ENCODE measurements at places on chromosomes 1 and 21.

DNA sequence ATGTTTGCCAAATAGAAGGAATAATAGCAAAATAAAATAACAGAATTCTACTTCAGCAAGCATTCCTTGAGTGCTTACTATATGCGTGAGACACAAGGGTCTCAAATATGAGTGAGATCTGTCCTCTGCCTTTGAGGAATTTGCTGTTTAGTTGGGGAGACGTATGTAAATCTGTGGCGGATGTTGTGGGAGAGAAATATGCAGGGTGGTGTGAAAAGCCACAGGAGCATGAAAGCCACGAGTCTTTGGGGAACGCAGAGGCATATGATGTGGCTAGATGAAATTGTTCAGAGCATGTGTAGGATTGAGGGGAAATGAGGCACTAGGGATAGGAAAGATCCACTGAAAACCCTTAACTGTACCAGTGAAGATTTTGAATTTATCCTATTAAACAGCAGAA lies 244.4 kb downstream of the PBX1 start:
- no peak for DNase-seq

GRCh38 chr1:11143907-11144306 lies 44.2 kb upstream of the EXOSC10 start:
- no peak for DNase-seq

DNA sequence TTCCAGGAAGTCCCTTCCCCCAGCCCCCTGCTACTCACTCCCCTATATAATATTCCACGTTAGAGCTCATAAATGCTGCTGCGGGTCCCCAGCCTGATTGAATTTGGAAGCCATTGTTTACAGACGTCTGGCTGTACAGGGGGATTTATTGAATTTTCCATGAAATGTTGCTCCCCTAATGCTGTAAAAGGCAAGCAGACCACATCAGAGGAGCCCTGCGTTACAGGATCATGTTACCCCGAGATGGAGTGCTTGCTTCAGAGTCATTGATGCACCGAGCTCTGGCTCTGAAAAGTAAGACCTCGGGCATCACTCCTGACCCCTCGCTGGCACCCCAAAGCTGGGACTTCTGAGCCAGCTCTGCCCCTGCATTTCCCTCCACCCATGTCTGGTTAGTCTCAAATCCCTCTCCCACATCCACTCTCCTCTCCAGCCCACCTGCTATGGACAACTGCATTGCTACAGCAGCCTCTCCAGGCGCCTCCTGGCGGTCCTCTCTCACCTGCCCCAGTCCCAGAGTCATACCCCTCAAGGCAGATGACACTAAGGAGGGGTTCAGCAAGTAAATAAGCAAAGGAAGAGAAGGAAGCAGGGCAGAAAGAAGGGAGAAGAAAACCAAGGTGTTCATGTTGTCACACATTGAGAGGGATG lies 127.8 kb downstream of the TMEM53 start:
- no peak for DNase-seq

- no peak for DNase-seq
Measured at GRCh38 chr1:84297546-84298244, 3.8 kb upstream of the SAMD13 start.

- no peak for DNase-seq
Measured at GRCh38 chr1:188188317-188188716, 1359.6 kb downstream of the PLA2G4A start.

- no peak for DNase-seq
Measured at GRCh38 chr21:34574601-34575529, 40.0 kb downstream of the RCAN1 start.

DNA sequence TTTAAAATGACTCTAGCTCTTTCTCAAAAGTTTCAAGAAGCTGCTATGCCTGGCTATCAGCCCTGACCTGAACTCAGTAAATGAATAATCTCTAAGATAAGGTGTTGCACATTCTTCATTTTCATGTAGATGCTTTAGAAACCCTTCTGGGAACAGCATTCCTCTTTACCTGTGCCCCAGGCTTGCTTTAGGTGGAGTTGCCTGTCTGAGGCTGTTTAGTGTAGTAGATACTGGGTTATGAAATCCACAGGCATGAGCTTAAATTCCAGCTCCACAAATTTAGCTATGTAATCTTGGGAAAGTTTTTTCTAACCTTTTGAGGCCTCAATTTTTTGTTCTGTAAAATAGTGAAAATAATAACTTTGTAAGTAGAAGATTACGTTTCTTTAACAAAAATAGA lies 41.6 kb downstream of the ATP6V1G3 start:
- DNase-seq: no peak

DNA sequence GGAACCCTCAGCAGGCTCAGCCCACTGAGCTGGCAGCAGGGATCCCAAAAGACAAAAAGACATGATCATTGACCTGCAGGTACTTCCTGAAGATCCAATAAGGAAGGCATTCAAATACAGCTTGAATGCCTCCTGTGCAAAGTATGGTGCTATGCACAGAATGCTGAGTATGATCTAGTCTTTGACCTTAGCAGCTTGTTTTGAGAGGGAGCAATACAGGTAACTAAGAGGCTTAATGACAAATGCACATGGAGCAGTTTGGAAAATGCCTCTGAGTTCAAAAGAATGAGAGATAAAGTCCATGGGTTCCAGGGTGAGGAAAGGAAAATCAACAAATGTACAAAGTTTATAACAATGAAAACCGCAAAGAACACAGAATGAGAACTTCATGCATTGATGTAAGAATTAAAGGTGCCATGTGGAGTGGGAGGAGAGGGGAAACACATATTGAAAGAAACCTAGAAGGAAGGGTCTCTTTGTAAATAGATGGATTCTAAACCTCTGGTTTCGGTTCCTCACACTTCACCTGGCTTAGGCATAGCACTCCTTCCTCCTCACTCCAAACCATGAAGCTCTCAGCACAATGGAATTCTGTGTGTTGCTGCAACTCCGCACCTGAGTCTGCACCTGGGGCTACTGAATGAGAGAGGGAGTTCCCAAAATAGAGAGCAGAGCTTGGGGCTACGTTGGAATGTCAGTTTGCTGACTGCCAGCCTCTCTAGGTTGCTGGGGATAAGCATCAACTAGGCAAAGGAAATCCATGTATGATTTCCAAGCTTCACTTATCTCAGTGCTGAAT lies 77.6 kb downstream of the PLXNA2 start:
- DNase-seq: no peak

GRCh38 chr1:214341932-214342331 lies 61.0 kb downstream of the SMYD2 start:
- no peak for DNase-seq

DNA sequence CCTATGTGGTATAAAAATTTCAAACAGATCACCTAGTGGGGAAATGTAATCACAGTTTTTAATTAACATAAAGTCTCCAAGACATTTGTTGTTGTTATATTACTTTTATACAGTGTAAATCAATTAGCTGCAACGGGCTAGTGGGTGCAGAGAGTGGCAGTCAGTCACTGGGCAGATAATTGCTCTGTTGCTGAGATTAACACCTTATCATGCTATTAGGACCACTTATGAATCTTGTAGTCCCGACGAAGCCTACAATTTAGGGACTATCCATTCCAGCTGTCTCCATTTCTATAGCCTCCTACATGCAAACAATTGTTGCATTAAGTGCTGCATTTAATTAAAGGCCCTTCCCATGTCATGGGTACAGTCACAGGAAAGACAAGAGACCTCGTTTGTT lies 158.9 kb upstream of the PROX1 start:
- no peak for DNase-seq

DNA sequence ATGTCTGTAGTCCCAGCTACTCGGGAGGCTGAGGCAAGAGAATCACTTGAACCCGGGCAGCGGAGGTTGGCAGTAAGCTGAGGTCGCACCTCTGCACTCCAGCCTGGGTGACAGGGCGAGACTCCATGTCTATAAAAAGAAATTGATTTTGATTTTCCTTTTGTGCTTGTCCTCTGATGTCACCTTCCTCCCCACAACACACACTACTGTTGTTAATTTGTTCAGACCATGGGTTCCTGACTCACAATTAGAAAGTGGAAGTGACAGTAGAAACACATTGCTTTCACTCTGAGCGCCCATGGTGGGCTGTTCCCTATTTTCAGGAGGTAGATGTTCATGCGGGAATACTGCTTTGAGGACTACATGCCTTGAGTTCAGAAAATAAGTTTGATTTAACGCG lies 165.5 kb upstream of the KCNJ6 start:
- peak; percentile 74 for DNase-seq

- peak; percentile 49 for DNase-seq
Measured at GRCh38 chr1:206923009-206923960, 1.5 kb upstream of the FCMR start.

DNA sequence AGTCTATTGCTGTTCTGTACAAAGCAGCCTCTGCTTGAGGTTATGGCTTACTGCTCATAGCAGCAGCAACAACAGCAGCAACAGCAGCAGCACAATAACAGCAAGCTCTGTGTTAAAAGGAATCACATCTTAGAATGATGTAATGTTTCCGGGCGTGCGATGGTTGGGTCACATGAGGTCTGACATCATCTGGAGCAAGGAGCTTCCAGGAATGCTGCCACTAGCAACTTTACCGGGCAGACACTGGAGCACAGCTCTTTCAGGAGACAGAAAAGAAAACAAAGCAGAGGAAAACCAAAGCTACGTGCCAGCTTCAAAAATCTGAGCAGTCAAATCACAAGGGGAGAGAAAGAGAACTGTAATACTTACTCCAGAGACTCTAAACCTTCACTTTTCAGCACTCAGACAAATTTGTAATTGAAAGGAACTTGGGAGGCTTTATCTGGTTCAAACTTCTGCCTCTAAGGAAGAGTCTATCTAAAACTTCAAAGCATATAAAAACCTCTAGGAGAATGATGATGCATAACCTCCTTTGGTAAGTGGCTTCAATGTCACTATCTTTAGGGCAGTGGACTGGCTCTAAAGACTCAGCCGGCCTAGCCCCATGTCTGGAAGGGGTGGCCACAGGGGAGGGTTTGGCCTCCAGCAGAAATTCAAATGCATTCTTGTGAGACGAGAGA lies 28.3 kb upstream of the RAB3GAP2 start:
- peak; percentile 65 for DNase-seq

GRCh38 chr1:114219172-114219868 lies 65.7 kb upstream of the SYT6 start:
- DNase-seq: no peak

GRCh38 chr1:62362061-62362917 lies 43.1 kb upstream of the KANK4 start:
- DNase-seq: no peak

GRCh38 chr1:202213361-202214088 lies 19.9 kb downstream of the LGR6 start:
- no peak for DNase-seq

DNA sequence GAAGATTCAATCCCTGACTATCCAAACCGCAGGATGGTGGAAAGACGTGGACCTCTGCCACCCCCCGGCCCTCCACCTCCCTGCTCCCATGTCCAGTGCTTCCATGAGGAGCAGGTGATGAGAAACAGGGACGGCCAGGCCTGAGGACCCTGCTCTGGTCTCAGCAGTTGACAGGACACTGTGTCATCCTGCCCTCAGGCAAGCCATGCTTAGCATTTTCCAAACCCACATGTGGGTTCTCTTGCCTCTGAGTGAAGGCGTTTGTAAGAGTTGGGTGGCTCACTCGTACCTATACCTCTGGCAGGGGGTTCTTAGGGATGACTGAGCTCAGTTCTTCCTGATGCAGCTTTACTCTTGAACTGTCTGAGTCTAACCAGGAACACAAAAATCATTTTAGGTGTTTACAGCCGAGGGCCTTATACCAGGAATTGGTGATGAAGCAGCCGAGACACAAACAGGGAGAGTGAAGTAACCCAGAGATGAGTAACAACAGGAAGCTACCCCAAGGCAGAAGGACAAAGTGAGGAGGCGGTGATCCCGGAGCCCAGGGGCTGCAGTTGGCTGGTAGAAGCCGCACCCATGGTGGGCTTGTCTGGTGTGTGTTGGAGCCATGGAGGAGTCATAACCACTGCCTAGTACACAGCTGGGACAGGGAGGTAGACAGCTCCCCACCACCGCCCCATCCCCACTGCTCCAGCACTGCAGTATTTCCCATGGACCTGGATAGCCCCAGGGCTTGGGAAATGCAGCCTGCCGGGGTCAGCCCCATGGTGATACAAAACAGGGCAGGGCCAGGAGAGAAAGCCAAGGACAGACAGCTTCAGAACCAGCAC lies 21.4 kb downstream of the MYBPH start:
- peak; percentile 49 for DNase-seq

- DNase-seq: peak; percentile 59
Measured at GRCh38 chr1:67850611-67851075, 17.4 kb upstream of the GNG12 start.

DNA sequence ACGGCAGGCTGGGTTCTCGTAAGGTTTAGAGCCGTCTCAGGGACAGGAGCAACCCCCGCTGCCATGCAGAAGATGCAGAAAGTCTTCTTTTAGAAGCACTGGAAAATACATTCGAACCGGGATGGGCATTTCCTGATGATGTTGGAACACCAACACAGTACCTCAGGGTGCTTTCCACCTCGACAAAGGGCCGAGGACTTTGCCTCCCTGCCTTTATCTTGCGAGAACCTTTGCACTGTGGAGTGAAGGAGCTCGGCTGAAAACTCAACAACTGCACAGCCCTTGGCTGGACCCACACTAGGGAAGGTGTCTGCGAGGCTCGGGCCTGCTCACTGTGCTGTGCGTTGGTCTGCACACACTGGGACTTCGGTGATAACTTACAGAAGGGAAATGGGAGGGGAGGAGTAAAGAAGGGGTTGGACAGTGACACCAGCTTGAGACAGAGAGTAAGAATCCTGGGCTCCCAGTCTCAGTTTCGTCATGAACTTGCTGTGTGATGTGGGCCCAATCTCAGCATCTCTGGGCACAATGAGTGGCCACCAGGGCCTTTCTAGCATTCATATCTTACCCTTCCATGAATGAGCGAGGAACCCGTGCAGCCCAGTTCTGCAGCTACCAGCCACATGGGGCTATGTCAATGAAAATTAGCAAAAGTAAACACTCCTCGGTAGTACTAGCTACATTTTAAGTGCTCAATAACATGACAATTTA lies 18.2 kb downstream of the RCAN1 start:
- DNase-seq: no peak

DNA sequence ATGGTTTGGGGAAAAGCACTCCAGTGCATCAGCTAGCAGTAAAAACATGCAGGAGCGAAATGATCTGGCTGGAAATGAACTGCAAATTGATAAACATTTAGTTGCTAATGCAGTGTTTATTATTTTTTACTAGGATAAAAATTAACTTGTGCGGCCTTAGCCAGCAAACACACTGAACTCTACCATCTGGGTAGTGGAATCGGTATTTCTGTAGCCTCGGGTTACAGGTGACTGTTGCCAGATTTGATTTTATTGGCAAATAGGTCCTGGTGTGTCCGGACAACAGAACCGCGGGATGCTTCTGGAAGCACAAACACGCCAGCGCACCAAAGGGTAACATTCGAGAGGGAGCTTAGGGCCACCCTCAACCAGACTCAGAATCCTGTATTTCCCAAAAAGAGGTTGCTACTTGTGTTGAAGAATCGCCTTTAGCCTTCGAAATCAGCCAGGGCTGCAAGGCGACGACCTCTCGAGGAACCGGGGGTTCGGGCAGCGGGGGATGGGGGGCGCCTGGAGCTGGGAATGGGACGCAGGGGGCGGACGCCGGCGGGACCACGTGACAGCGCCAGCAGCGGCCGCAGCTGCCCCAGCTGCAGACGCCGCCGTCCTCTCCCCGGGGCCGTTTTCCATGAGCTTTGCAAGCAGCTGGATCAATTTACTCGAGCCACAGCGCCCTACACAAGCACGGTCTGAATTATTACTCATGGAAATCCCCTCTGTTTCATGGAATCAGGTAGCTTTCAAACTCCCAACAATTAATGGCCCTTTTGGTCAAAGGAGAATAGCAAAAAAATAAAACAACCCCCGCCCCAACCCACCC lies 158.8 kb downstream of the TOMM20 start:
- DNase-seq: peak; percentile 80
